Hindlimb muscle (tissue), 1 donor: ENCODE measurements at places on chromosomes 7 and 10.

DNA sequence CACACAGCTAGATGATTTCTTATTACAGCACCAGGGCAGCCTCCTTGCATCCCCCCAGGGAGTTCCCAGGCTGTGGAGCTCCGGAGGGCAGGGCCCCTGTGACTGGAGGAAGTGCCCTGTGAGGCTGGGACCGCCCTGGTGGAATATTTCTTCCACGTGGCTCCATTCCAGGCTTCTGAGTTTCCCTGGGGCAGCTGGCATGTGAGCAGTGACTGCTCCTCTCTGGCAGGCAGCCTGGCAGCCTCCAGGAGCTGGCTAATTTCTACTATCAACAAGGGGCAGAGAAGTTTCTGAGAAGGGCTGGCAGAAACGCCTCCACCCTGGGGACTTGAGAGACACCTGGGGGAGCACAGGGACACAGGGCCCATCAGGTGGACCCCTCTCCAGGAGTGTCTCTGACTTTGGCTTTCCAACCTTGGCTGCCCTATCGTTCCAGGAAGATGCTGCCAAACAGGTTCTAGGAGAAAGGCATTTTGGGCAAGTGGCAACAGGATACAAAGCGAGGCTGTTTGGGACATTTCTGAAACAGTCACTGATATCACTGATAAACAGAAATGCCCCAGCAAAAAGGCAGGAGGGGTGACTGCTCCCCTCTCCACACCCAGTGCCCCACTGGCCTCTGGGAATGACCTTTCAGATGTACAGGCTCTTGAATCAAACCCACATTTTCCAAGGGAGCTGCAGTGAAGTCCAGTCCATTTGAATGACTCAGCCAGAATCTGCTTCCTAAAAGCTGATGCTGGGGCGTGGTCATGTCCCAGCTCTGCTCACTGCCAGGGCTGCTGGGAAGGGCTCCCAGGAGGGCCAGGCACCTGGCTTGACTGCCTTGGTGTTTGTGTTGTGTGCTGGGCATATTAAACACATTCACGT lies 16.1 kb downstream of the MYOF start:
- DNase-seq, result peak; percentile 31

GRCh38 chr7:1854866-1855724 lies 185.0 kb downstream of the ELFN1 start:
- no peak for DNase-seq

GRCh38 chr10:16348891-16349290 lies 87.9 kb upstream of the PTER start:
- no peak for DNase-seq

DNA sequence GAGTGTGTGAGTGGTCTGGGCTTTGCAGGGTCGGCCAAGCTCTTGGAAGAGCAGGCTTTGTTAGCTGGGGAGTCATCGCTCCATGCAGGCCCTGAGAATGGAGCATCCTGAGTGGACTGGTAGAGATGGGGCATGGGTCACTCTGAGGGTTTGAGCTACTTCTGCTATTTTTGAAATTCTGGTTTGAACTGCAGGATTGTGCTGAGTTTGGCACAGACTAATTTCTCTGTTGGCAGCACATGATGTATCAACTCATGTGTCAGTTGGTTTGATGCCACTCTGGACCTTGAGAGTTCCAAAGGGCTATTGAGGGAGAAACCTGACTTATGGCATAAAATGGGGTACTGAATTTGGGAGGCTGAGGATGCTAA lies 56.3 kb downstream of the LRMDA start:
- DNase-seq, result no peak

DNA sequence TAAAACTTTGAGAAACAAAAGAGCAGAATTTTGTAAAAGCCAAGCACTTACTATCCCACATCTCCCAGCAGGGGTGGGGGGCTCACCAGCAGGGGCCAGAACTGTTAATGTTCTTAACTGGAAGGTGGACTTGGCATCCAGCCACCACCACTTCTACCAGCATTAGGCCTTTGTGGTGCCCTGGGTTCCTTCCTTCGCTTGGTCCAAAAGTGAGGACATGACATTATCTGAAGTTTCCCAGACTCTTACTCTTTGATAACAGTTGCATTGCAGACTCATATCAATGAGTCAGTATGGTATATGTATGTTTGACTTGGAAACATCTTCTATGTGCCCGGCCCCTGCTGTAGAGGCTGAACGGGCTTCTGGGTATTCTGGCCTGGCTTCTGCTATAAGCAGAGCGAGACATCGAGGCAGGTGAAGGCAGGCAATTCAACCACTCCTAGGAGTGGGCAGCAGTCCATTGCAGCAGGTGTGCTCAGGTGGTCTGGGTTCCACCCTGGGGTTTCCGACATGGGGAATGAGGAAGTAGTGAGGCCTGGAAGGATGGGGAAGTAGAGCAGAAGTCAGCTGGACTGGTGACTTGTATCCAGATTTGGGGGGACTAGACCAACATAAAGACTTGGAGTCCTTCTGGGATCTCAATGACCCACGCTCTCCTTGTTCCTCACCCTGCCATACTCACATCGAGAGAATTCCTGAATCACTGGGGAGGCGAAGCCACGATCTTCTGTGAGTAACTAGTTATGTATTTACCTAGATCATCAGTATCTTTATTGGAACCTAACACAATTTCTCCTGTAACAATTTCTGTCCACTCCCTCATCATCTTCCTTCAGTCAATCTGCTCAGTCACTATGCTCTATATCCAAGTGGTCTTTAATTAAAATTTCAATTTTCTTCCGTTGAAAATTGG lies 4.1 kb downstream of the ZNF777 start:
- no peak for DNase-seq

- no peak for DNase-seq
These were observed 1.4 kb downstream of the IDE start for GRCh38 chr10:92572362-92573090.

DNA sequence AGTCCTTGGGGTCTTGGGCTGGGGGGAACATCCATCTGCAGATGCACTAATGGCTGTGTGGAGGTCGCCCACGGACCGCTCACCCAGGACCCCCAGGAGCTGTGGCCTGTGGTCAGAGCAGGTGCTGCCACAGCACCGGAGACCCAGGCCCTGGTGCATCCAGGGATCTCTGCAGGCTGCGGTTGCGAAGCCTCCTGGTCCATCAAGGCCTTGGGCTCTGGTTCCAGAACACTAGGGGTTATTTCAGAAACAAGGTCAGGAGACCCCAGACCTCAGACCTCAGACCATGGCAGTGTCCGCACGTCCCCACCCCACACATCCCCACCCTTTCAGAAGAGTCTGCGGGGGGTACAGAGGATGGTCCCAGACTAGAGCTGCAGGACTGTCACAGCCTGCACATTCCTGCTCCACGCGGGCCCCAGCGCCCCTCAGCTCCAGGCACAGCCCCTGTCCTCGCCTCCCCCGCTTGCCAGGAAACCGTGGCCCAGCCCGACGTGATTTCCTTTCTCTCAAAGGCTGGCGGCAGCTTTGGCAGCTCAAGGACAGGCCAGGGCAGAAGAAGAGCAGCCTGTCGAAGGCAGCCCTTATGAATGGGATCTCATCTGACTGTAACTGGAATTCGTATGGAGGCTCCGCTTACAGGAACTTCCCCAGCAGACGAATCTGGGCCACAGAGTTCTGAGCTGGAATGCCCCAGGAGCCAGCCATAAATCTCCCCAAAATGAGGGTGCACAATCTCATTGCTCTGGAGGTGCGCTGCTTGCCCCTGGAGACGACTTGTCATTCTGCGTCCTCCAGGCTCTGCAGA lies 136.2 kb upstream of the RET start:
- DNase-seq, result no peak

DNA sequence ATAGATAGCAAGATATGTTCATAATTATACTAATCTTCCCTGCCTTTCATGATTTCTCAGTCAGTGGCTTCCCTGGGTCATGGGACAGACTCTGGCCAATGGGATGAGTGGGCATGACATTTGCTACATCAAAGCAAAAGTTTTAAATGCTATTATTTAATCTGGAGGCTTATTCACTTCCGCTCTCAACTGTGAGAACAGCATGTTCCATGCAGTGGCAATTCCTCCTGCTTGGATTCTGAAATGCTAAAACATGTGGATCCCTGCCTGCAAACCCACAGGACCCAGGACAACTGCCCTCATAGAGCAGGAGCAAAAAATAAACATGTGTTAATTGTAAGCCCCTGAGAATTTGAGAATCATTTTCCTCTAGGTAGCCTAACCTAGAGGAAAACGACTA lies 1412.4 kb upstream of the CELF2 start:
- DNase-seq, result no peak
